ENCODE measurements at places on chromosomes 4 and X.

DNA sequence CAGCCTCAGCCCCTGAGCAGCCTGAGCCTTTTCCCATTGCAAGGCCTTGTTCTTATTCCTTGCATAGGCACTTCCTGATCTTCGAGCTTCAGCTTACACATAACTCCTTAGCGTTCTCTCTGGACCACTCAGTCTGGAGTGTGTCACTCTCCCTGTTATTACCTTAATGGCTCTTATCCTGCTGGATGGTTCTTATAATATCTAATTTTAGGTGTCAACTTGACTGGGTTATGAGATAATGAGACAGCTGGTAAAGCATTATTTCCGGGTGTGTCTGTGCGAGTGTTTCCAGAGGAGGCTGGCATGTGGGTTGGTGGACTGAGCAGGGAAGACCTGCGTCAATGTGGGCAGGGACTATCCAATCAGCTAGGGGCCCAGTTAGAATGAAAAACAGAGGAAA lies 75.7 kb downstream of the HAUS3 start:
- no peak for DNase-seq

DNA sequence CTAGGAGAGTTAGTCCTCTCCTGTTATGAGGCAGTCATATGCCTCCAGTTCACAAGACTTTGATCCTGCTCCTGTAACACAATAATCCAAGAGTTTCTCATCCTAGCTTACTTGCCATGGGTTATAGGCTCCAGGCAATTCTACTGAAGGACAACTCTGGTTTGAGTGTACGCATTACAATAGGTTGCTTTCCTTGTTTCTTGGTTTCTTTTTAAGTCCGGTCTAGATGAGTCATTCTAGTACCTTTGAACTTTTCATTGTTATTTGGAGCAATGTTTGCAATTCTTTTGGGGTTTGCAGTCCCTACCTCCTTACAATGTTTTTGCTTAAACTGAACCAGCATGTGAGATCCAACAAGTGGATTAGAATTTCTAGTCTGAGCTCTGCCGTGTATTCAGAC lies 109.1 kb downstream of the ANAPC4 start:
- no peak for DNase-seq

DNA sequence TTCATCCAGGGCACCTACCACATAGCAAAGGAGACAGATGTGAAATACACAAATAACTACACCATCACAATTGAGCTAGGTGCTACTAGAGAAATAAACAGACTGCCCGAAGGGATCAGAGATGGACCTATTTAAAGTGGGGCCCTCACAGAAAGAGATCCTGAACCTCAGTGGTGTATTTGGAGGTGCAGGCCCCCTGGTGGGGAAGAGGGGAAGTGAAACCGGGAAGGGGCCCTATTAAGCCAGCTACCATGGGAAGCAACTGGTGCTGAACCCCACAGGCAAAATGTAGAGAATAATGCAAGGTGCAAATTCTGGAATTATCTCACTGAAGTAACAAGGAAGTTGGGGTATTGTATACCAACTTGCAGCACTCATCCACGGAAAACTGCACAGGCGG lies 78.6 kb upstream of the FAM9A start:
- DNase-seq, result no peak

DNA sequence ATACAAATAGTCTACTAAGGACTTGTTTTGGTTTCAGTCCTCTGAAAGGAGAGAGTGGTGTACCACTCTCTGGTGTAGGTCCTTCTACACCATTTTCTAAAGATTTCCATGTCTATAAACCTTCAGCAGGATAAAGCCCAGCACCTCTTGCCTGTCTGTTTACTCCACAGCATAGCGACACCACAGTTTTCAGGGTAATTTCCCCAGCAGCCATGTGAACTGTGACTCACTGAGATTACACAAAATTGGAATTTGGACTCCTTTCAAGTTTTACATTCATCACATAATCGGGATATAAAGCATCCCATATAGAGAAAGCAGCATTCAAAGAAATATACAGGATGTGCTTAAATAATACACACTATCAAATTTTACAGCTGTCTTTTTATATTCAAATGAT lies 229.6 kb downstream of the PRDM5 start:
- no peak for DNase-seq

GRCh38 chr4:48173056-48173991 lies 39.3 kb upstream of the TXK start:
- no peak for DNase-seq
